ENCODE measurements at places on chromosomes 13 and 19. TPM values are rescaled to one million over a fixed set of nuclear protein-coding genes. Genes with fewer than 3 reads are reported as not detected.

C13orf42 gene
- total RNA-seq: not detected

IL11 gene
- 33.9 TPM for total RNA-seq

MAMSTR gene
- 0.55 TPM for total RNA-seq

ZNF17 gene
- total RNA-seq: 18.7 TPM

ZNF433 gene
- total RNA-seq: 4.2 TPM

C19orf85 gene
- not detected for total RNA-seq

DPF1 gene
- total RNA-seq: 2.4 TPM

ATCAY gene
- total RNA-seq: not detected

C5AR2 gene
- total RNA-seq: not detected

PRR36 gene
- total RNA-seq: 0.09 TPM

PRX gene
- total RNA-seq: 1.2 TPM

LCP1 gene
- 8.9 TPM for total RNA-seq

C19orf81 gene
- total RNA-seq: not detected

SULT2B1 gene
- total RNA-seq: not detected

POU2F2 gene
- total RNA-seq: 1.5 TPM

KLK8 gene
- total RNA-seq: not detected

VAV1 gene
- not detected for total RNA-seq

LYPD4 gene
- not detected for total RNA-seq

SIGLEC9 gene
- not detected for total RNA-seq

ZNF57 gene
- 3.0 TPM for total RNA-seq

ZSCAN5B gene
- total RNA-seq: not detected

NFIX gene
- 29.7 TPM for total RNA-seq

PEG3 gene
- total RNA-seq: 0.89 TPM

ELSPBP1 gene
- total RNA-seq: not detected

ERICH6B gene
- not detected for total RNA-seq

PLEKHG2 gene
- total RNA-seq: 22.7 TPM

KCNC3 gene
- total RNA-seq: under 0.01 TPM

CYP2A7 gene
- not detected for total RNA-seq

C19orf67 gene
- total RNA-seq: not detected

FUZ gene
- 10.4 TPM for total RNA-seq

MEX3D gene
- total RNA-seq: 33.6 TPM

ZNF763 gene
- 2.7 TPM for total RNA-seq

RPL21 gene
- total RNA-seq: 757 TPM

SPART gene
- 196 TPM for total RNA-seq

NR2F6 gene
- 44.4 TPM for total RNA-seq
